ENCODE measurements at places on chromosomes 5 and 9. TPM values are rescaled to one million over a fixed set of nuclear protein-coding genes. Genes with fewer than 3 reads are reported as not detected.

The FSD1L gene
- total RNA-seq: 9.8 TPM

DNA sequence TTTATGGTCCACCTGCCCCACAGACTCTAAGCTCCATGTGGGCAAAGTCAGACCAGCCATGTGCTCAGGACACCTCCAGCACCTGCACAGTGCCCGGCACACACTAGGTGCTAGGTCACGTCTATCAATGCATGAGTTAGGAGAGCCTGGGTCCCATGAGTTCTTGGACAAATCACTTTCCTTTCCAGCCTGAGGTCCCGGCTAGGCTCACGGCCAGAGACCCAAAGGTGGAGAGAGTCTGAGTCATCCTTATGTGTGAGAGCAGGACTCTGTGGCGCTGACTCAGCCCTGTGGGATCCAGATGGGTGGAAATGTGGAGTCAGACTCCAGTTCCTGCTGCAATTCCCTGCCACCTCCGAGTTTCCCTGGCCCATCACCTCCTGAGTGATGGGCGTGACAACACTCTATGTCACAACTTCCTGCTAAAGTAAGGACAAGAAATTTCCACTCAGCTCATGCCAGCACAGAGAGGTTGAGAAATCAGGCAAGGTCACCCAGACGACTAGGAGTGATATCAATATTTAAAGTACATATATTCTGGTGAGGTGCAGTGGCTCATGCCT is 2.5 kb upstream of the ST6GALNAC4 start:
- H3K4me3 ChIP-seq: no peak overlapping the region
- no peaks in the 10 kb centered on the region for H3K27me3 ChIP-seq
- no peak for DNase-seq
- H3K4me1 ChIP-seq: peaks cover 22% of the 10 kb centered on the region
- no peaks in the 10 kb centered on the region for H3K36me3 ChIP-seq

GRCh38 chr9:15353892-15354291 is 46.9 kb upstream of the TTC39B start:
- H3K4me3 ChIP-seq: no peak overlapping the region
- H3K36me3 ChIP-seq: no peaks in the 10 kb centered on the region
- H3K4me1 ChIP-seq: no peaks in the 10 kb centered on the region
- H3K27ac ChIP-seq: no peak overlapping the region

DNA sequence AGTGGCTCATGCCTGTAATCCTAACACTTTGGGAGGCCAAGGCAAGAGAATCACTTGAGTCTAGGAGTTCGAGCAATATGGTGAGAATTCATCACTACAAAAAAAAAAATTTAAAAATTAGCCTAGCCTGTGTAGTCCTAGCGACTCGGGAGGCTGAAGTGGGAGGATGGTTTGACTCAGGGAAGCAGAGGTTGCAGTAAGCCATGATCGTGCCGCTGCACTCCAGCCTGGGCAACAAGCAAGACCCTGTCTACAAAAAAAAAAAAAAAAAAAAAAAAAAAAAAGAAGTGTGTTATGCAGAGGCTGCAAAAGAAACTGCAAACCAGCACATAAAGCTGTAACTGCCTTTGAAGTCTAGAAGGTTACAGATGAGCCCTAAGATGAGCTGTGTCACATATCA is 116.9 kb upstream of the SLC1A3 start:
- no peak for DNase-seq
- H3K4me3 ChIP-seq: no peak overlapping the region
- no peak overlapping the region for H3K27ac ChIP-seq
- H3K27me3 ChIP-seq: no peaks in the 10 kb centered on the region
